ENCODE measurements at places on chromosomes 13 and 19.

- no peak for DNase-seq
Measured at GRCh38 chr19:44806291-44806690, 2.6 kb upstream of the BCAM start.

- DNase-seq, result no peak
Measured at GRCh38 chr19:14375582-14376291, 5.5 kb upstream of the ADGRE5 start.

DNA sequence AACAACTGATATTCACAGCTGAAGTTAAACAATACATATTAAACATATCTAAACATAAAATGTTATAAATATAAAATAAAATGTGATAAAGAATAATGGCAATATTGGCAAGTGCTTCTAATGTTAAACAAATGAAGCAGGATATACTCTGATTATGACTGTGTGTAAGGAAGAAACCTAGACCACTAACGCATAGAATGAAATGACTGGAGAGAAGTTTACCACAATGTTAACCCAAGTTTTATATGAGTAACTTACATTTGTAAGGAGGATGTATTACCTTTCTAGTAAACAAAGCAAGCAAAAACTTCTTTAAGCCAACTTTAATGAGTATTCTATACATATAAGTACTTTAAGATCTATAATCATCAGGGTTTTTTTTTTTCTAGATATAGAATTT is 43.0 kb downstream of the RB1 start:
- DNase-seq, result no peak

DNA sequence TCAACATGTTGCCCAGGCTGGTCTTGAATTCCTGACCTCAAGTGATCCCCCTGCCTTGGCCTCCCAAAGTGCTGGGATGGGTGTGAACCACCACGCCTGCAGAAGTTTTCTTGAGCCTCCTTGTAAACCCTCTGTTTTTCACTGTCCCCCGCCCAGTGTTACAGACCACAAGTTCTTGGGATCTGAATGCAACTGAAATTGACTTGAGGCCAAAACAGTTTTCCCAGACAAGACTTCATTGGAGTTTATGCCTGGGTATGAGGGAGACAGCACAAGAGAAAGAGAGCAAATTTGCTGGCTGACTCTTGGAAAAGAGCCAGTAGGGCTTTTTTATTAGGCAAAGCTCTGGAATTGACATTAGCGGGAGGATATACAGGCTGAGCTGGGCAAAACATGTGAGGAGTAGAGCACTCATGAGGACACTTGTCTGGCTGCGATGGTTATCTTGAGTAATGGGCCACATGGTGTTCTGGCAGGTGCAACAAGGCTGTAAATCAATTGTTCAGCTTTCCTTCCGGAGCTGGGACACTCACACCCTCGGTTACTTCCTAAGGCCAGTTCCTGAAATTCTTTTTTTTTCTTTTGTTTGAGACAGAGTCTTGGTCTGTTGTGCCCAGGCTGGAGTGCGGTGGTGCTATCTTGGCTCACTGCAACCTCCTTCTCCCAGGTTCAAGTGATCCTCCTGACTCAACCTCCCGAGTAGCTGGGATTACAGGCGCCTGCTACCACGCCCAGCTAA is 12.7 kb upstream of the HNRNPL start:
- DNase-seq, result no peak

DNA sequence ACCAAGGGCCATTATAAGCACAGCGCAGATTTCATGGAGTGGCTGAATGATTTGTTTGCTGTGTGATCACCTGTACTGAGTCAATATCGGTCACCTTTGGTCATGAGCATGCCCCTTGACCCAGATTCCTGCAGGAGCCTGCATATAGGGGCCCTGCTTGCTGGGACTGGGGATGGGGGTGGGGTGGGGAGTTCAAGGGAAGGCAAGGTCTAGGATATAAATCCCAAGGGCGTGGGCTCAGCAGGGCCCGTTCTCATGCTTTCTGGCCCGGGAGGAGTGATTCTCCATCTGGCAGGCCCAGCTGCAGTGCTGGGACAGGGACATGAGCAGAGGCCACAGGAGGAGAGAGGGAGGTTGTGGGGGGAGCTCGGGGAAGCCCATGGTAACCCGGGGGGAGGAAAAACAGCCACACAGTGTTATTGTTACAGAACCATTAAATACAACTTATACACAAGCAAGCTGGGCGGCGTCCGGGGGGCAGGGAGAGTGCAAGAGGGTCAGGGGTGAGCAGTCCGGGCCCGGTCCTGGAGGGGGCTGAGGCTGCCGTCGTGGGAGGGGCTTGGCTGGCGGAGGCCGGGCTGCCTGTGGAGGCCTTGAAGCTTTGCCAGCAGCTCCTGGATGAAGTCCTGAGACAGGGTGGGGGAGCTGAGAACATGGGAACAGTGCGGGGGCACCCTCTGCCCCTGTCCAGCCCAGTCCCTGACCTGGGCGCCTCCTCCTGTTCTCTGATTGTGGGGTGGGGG is 5.2 kb downstream of the PPP1R14A start:
- DNase-seq, result no peak

GRCh38 chr13:75779393-75779792 is 143.3 kb downstream of the LMO7 start:
- DNase-seq, result no peak

- DNase-seq, result no peak
Measured at GRCh38 chr13:90375851-90376250, 971.6 kb upstream of the MIR17HG start.

GRCh38 chr19:33687481-33688170 is 65.9 kb downstream of the CHST8 start:
- no peak for DNase-seq

DNA sequence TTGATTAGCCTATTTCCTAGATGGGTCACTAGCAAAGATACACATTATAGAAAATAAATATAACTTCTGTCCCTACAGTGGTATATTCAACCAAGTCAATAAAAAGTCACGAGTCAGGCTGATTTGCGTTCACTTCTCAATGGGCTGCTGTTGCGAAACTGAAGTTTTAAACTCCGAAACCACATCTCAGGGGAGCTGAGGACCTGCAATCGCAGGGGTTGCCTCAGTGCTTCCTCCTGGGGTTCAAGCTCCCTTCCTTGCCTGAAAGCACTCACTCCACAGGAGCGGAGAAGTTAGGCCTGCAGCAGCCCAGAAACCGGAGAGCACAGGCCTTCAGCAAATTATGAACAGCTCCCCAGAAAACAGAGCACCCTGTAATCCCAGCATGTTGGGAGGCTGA is 39.6 kb downstream of the RAB20 start:
- no peak for DNase-seq

- DNase-seq, result no peak
Measured at GRCh38 chr19:17681505-17682125, 6.5 kb downstream of the UNC13A start.

- no peak for DNase-seq
Measured at GRCh38 chr19:34229721-34230120, 24.6 kb upstream of the GARRE1 start.

DNA sequence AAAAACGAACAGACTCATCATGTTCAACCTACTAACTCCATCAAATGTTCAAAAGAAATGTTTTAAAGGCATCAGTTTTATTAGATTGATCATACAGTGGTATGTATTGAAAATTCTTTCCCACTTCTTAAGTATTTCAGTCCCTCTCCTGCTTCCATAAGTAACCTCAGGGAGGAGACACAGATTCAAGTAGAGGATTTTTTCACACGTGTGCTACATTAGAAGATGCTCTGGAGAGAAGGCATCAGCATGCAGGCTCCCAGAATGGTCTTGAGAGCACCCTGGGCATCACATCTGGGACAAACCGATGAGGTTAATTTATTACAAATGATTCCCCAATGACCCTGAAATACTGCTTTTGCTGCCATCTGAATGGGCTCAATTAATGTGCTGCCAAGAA is 3.6 kb downstream of the GPR12 start:
- no peak for DNase-seq

- no peak for DNase-seq
Measured at GRCh38 chr13:99996381-99996973, 14.9 kb downstream of the ZIC2 start.

- peak; percentile 85 for DNase-seq
Measured at GRCh38 chr19:5228932-5229777, 111.5 kb downstream of the PTPRS start.

GRCh38 chr13:94933230-94933751 is 220.9 kb upstream of the SOX21 start:
- DNase-seq, result no peak

GRCh38 chr19:10817291-10818038 is 18.5 kb downstream of the TMED1 start:
- DNase-seq, result no peak

GRCh38 chr13:38914070-38914469 is 76.6 kb downstream of the STOML3 start:
- no peak for DNase-seq

DNA sequence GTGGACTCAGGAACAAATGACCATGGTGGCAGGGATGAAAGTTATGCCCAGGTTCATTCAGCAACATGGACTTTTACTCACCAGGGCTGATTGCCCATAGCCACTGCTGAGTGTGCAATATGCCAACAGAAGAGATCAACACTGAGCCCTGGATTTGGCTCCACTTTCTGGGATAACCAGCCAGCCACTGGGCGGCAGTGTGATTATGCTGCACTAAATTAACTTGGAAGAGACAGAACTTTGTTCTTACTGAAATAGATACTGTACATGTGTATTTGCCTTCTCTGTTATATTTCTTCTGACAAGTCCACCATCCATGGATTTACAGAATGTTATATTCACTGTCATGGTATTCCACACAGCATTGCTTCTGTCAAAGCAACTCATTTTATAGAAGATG is 257.4 kb downstream of the TDRD3 start:
- DNase-seq, result no peak

GRCh38 chr19:8331263-8331845 is 10.1 kb downstream of the RPS28 start:
- DNase-seq, result no peak

- DNase-seq, result no peak
Measured at GRCh38 chr13:40863723-40864122, 74.3 kb downstream of the SLC25A15 start.

DNA sequence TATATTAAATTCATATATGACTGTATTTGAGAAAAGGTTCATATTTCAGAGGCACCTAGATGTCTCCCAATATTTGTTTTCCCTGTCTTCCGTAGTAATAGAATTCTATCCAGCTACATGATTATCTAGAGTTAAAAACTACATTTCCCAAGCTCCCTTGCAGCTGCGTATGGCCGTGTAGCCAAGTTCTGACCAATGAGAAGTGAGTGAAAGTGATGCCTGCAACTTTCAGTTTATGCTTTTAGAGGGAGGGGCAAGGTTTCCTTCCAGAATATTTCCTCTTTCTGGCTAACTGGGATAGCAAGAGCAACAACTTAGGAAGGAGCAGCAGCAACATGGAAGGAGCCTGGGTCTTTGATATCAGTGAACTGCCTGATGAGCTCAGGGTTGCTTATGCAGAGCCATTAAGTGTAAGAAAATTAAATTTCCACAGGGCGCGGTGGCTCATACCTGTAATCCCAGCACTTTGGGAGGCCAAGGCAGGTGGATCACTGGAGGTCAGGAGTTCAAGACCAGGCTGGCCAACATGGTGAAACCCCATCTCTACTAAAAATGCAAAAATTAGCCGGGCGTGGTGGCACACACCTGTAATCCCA is 23.2 kb upstream of the CYP2A13 start:
- no peak for DNase-seq
